ENCODE measurements at places on chromosomes 4 and X.
A peak's percentile ranks its signal among the peaks of the same experiment; 100 is the strongest.

- no peak for DNase-seq
Observed at GRCh38 chrX:15468036-15468435, 25.1 kb downstream of the PIR start.

- no peak for DNase-seq
Observed at GRCh38 chr4:155444721-155445120, 68.0 kb upstream of the MAP9 start.

DNA sequence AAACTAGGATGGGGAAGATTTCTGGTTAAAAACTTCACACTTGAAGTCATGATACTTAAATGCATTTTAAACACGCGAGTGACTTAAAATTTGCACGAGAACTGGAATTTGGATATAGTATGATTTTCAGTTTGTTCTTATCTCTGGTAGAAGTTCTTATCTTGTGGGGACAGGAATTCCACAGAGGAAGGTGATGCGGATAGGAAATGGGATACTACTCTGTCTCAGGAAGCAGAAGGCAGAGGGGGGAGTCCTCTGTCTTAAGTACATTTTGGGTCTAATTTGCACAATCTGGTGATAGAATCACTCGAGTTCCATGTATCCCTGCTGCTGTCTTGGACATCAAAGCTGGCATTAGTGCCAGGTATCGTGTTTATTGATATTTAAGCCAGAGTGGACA, 53.3 kb downstream of the TLL1 start:
- no peak for DNase-seq

- no peak for DNase-seq
Observed at GRCh38 chr4:27013012-27013411, 152.4 kb downstream of the STIM2 start.

GRCh38 chr4:10098780-10099160, 17.8 kb downstream of the WDR1 start:
- no peak for DNase-seq

DNA sequence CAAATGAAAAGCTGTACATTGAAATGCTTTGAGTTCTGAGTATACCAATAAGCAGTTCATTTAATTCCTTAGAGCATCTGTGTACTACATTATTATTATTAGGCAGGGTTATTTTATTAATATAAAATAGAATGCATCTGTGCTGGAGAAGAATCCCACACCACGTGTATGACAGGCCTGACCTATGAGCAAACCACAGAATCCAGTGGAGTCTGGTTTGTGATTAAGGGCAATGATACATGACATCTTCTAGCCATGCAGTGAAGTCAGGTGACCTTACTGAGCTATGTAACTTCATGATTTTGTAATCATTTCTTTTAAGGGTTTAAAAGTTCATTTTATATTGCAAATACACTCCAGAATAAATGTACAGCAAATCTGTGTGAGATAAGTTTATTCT, 1165.0 kb upstream of the TENM3 start:
- no peak for DNase-seq

GRCh38 chr4:142776026-142776425, 70.1 kb downstream of the INPP4B start:
- no peak for DNase-seq

DNA sequence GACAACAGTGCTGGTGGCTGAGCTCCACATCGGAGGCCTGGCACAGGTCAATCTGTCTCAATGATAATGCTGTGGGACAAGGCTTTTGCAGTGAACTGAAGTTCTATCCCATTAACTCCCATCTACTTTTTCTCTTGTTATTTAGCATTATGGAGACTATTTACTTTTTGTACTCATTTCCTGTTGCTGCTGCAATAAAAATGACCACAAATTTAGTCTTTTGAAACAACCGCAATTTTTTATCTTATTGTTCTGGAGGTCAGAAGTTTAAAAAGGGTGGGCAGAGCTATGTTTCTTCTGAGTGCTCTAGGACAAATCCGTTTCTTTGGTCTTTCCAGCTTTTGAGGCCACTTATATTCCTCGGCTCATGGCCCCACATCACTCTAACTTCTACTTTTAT, 111.0 kb upstream of the PITX2 start:
- no peak for DNase-seq

DNA sequence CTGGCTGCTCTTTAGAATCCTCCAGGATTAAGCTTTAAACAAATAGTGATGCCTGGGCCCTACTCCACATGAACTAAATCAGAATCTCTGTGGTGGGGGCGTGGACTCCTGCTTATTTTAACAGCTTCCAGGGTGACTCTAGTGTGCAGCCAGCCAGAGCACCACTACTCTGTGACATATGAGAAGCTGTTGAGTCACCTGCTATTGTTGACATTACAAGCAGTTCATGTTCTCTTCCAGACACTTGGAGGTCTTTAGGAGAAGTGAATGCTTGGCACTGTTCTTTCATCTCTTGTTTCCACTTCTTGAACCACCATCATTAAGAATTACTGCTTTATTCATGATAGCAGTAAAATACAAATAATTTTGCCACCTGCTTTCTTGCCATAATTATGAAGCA, 426 bp upstream of the C4orf51 start:
- DNase-seq: no peak

GRCh38 chr4:10084651-10085358, 31.8 kb downstream of the WDR1 start:
- DNase-seq: peak; percentile 0

GRCh38 chr4:34422472-34423175, 1821.7 kb downstream of the ARAP2 start:
- no peak for DNase-seq

- no peak for DNase-seq
Observed at GRCh38 chr4:97252615-97253154, 890.6 kb downstream of the STPG2 start.

GRCh38 chr4:48706736-48707135, 73.3 kb downstream of the FRYL start:
- DNase-seq: no peak
